Thoracic aorta endothelial cell (primary cell): ENCODE measurements at places on chromosomes 12 and 14. TPM values are rescaled to one million over a fixed set of nuclear protein-coding genes. Genes with fewer than 3 reads are reported as not detected.

The TPH2 gene
- total RNA-seq, result not detected in 2 replicates

The CCDC198 gene
- total RNA-seq, result not detected in 2 replicates

The TEAD4 gene
- 37.6 and 51.3 TPM in 2 replicates for total RNA-seq

The LMNTD1 gene
- total RNA-seq, result not detected in 2 replicates

The SLC41A2 gene
- 16.0 and 26.8 TPM in 2 replicates for total RNA-seq

The PTPRQ gene
- total RNA-seq, result under 0.01 TPM in 2 replicates

The CCDC196 gene
- not detected in 2 replicates for total RNA-seq

The POTEG gene
- not detected in 2 replicates for total RNA-seq

The HCAR3 gene
- total RNA-seq, result not detected in 2 replicates
